ENCODE measurements at places on chromosomes 1 and 21. TPM values are rescaled to one million over a fixed set of nuclear protein-coding genes. Genes with fewer than 3 reads are reported as not detected.

DNA sequence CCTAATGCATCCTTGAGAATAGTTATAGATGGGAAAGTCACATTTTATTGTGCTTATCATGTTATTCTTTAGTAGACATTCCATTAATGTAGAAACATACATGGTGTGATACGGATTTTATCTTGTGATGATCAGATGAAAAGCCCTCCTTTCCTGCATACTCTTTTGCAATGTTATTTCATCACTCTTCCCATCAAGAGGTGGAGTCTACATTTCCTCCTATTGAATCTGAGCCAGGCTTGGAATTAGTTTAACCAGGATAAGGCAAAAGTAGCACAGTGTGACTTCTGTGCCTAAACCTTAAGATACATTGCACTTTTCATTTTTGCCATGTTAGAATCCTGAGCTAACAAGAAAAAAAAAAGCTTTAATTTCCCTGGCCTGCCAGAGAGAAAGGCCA lies 393.7 kb upstream of the ST6GALNAC5 start:
- DNase-seq = no peak

DNA sequence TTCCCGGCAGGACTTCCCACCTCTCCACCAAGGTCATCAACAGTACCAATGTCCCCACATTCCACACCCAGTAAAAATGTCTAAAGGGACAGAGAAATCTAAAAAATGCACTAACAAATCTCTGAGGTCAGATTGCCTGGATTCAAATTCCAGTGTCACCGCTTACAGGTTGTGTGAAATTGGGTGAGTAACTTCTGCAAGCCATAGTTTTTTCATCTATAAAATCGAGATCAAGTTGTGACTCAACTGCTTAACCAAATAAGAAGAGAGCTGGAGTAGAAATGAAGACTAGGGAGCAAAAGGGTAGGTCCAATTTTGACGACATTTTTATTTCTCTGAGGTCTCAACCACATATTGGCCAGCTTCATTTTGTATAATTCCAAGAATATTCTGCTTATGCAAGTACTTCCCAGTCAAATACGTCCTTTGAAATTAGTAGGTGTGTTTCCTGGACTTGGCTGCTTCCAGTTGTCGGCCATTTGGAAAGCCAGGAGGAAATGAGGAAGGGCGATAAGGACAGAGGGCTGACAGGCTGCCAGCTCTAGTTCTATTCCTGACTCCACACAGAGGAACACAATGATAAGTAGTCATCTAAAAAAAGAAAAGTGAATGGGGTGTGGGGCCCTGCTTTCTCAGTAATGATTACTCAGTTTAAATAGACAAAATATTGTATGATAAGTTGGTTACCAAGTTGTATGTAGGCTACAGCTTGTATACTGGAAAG lies 57.7 kb upstream of the ZC3H11B start:
- no peak for DNase-seq

The RGS2 gene
- 7.9 TPM for total RNA-seq

The WDR26 gene
- 71.2 TPM for total RNA-seq

DNA sequence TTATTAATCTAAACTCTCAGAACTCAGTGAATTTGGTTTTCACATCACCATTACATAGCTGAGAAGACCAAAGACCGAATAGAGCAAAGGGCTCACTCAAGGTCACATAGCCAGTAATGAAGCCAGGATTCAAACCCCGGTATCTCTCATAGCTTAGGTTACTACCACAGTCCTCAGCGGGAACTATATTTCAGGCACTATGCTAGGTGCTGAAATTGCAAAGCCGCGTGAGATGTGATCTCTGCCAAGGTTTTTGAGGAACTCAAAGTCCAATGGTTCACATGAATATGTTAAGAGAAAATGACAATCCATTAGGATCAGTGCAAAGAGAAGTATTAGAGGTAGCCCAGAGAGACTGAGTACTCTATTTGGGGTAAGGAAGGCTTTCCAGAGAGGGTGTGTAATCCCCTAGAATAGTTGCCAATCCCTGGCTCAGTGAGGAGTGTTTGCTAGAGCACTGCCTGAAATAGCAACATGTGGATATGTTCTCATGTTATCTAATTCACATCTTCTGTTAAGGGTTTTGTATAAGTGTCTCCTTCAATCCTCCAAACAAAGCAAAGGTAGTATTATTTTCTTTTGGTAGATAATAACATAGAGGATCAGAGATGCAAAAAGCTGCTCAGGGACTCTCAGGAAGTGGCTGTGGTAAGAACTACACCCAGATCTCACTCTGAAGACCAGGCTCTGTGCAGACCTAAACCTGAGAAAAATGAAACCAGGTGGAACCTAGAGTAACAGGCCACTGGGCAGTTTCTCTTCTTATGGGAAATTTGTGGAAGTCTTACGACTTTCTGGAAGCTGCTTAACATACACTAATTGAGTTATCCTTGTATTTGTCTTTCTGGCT lies 93.1 kb upstream of the C8B start:
- DNase-seq = no peak

The C1orf141 gene
- total RNA-seq = not detected

DNA sequence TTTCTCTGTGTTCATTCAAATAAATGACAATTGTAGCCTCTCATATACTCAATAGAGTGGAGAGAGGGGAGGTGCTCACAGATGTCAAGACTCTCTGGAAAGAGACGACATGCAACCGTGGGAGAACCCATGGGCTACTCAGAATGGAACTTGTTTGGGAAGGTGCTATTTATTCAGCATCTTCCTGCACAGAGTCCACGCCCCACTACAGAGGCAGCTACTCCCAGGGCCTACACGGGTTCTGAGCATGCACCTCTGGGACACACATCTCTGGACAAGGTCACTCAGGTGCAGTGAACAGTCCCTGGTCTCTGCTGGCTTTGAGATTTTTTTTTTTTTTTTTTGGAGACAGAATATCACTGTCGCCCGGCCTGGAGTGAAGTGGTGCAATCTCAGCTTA lies 64.1 kb downstream of the NID1 start:
- no peak for DNase-seq

DNA sequence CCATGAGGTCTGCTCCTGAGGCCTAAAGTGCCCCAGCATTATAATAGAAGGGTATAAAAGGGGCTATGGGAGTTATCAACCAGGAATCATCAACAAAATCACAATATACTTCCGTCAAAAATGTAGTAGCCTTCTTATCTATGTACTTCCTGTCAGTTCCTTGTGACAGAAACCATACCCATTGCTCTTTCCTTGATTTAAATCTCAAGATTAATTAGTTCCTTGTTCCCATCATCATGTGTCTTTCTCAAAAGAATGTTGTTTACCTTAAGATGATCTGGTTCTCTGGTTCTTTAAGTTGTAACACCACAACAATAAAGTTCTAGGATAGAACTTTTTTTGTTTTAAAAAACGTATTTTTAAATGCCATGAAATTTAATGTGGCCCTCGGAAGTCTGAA lies 833.3 kb downstream of the LTN1 start:
- DNase-seq = no peak

GRCh38 chr1:206832352-206832880 lies 33.0 kb upstream of the IL20 start:
- DNase-seq = no peak

DNA sequence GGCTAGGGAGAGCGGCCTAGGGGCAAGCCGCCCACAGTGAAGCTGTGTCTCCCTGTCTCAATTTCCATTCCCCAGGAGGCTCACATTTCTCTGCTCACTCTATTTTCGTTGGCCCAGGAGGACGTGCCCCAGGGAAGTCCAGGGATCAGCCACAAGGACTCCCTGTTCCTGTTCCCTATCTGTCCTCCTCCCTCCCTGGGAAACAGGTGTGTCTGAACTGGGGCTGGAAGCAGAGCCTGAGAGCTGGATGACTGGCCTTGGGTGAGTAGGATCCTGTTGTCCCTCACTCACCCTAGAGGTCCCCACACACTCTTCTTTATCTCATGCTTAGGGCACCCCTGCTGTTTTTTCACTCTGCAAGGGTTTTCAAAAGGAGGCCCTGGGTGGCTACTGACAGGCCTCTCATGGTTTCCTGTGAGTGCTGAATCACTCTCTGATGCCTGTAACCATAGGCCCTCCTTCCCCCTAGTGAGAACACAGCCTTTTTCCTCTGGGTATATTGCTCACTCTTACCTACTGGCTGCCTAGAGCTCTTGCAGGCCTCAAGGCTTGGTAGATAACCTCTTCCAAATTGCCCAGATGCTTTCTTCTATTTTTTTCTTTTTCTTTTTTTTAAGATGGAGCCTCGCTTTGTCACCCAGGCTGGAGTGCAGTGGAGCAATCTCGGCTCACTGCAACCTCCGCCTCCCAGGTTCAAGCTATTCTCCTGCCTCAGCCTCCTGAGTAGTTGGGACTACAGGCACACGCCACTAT lies 3.3 kb upstream of the UTP11 start:
- DNase-seq = no peak

DNA sequence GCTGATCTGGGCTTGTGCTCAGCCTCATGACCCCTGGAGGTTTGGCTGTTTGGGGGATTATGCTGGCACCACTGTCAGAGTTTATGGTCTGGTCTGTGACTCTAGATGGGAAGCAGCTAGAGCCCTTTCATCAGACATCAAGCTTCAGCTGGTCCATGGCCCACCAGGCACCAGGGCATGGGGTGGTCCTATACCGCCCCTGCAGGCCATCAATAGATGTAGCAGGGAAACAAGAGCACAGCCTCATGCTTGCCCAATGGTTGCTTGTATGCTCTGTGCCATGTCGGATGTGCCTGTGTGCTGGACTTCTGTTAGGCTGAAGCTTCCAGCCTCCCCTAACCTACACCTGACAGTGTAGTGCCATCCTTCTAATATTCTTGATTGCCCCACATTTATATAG lies 71.1 kb upstream of the CD34 start:
- DNase-seq = no peak

GRCh38 chr1:169804941-169805340 lies 10.2 kb upstream of the METTL18 start:
- no peak for DNase-seq

DNA sequence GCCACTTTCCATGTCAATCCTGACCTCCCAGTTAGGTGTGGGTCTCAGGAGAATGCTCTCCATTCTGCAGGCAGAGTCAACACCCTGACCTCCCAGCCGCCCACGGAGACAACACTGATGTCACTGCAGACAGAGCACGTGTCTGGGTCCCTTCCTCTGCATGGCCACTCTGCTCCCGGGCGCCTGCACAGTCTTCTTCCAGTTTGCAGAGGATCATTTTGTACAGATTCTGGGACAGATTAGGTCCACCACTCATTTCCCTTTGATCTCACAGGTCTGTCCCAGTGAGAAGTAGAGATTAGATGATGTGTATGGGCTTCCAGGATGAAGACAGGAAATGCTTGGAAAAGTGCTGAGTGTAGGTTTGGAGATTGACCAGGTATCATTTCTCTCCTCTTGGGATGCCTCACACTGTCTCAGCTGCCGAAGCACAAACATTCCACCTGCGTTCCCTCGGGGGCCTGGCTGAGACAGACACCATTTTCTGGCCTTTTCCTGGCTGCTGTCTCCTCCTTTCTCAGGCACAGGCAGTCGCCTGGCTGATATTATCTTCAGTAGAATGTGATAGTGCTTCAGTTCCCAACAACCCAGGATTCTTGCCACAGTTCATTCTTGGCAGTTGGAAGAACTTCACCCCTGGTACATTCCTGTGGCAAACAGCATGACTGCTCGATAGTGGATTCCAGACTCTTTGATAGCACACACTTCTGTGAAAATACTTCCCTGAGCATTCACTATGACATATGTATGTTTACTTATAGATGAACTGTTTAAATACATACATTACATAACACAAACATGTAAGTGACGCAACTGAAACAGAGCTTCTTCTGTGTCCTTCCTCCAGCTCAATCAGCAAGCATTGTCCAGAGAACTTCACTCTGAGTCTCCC lies 7.9 kb downstream of the MYBPHL start:
- no peak for DNase-seq

- DNase-seq = no peak
These were observed 392.6 kb upstream of the DEPDC1 start for GRCh38 chr1:68889471-68889870.

- DNase-seq = no peak
These were observed 1.1 kb upstream of the CYB561D1 start for GRCh38 chr1:109492779-109493178.
